ENCODE measurements at places on chromosomes 3 and 15. TPM values are rescaled to one million over a fixed set of nuclear protein-coding genes. Genes with fewer than 3 reads are reported as not detected.

ACTRT3 gene
- total RNA-seq: not detected

FANCD2OS gene
- total RNA-seq: not detected

SLC9C1 gene
- total RNA-seq: not detected

PEX5L gene
- total RNA-seq: not detected

POLR2M gene
- total RNA-seq: 60.8 TPM

CLRN1 gene
- not detected for total RNA-seq

GOLGA6L7 gene
- not detected for total RNA-seq

ATP13A3 gene
- 65.6 TPM for total RNA-seq

BCL2A1 gene
- total RNA-seq: 23.3 TPM

GUCA1C gene
- not detected for total RNA-seq

CYP8B1 gene
- not detected for total RNA-seq

MYZAP gene
- total RNA-seq: 6.2 TPM

DCLK3 gene
- total RNA-seq: not detected

ACTR8 gene
- total RNA-seq: 21.2 TPM

NRROS gene
- 15.1 TPM for total RNA-seq

GCNT3 gene
- not detected for total RNA-seq

SH2D7 gene
- not detected for total RNA-seq

CLDN16 gene
- total RNA-seq: not detected

SCG5 gene
- total RNA-seq: 2.0 TPM

LRRC31 gene
- not detected for total RNA-seq

EPHB3 gene
- total RNA-seq: not detected

USP8 gene
- total RNA-seq: 62.8 TPM

CADPS gene
- total RNA-seq: not detected

LSAMP gene
- not detected for total RNA-seq

FBXW12 gene
- total RNA-seq: not detected

SCN11A gene
- total RNA-seq: 0.05 TPM

CHSY1 gene
- total RNA-seq: 10.5 TPM

CHCHD4 gene
- 3.6 TPM for total RNA-seq

QTRT2 gene
- total RNA-seq: 43.4 TPM

SGO1 gene
- 1.0 TPM for total RNA-seq

C3orf49 gene
- total RNA-seq: not detected

KBTBD13 gene
- not detected for total RNA-seq

TMC3 gene
- not detected for total RNA-seq

PARP15 gene
- total RNA-seq: 87.6 TPM

NR2F2 gene
- total RNA-seq: not detected

KIF23 gene
- total RNA-seq: 1.6 TPM

MYRIP gene
- not detected for total RNA-seq

AADACL2 gene
- total RNA-seq: not detected

MB21D2 gene
- 10.1 TPM for total RNA-seq

FGF12 gene
- 0.35 TPM for total RNA-seq

VPS33B gene
- 19.2 TPM for total RNA-seq

All from T-helper 17 cell (primary cell).